ENCODE measurements at places on chromosomes 3 and 15. TPM values are rescaled to one million over a fixed set of nuclear protein-coding genes. Genes with fewer than 3 reads are reported as not detected.

Gene NXPE3
- total RNA-seq, result 27.4 TPM

Gene SLC28A2
- total RNA-seq, result not detected

Gene RTP1
- total RNA-seq, result not detected

Gene ADIPOQ
- not detected for total RNA-seq

Gene WWTR1
- 94.5 TPM for total RNA-seq

Gene CAMP
- not detected for total RNA-seq

Gene CCR3
- not detected for total RNA-seq

Gene MKRN2OS
- total RNA-seq, result not detected

Gene GPR62
- total RNA-seq, result not detected

Gene NEDD4
- total RNA-seq, result 41.5 TPM

Gene GXYLT2
- 37.8 TPM for total RNA-seq

Gene CAMK2N2
- total RNA-seq, result 0.16 TPM

Gene GOLGA6A
- total RNA-seq, result not detected

Gene TLR9
- not detected for total RNA-seq

Gene EIF3J
- 30.3 TPM for total RNA-seq

Gene PARP3
- 26.1 TPM for total RNA-seq

Gene SPSB4
- not detected for total RNA-seq

Gene ACTR8
- 42.3 TPM for total RNA-seq

Gene SLC51A
- not detected for total RNA-seq

Gene SCAMP5
- 1.5 TPM for total RNA-seq

Gene SPTBN5
- total RNA-seq, result 0.73 TPM

Gene ISLR2
- not detected for total RNA-seq

Gene CSPG5
- 0.24 TPM for total RNA-seq

Gene TMCO5A
- total RNA-seq, result not detected

Gene CLDN18
- total RNA-seq, result not detected

Gene FOXL2NB
- total RNA-seq, result 10.4 TPM

Gene ZFAND6
- total RNA-seq, result 148 TPM

Gene ARMC8
- total RNA-seq, result 48.5 TPM

Gene LOXL1
- 342 TPM for total RNA-seq

Gene CHRNA5
- total RNA-seq, result 1.3 TPM

Gene KCNAB1
- total RNA-seq, result not detected

Gene MUC20
- total RNA-seq, result 0.65 TPM
